ENCODE measurements at places on chromosomes 7 and 10. TPM values are rescaled to one million over a fixed set of nuclear protein-coding genes. Genes with fewer than 3 reads are reported as not detected.

The CCM2 gene
- 163 TPM for polyA plus RNA-seq

The ZNF32 gene
- 80.8 TPM for polyA plus RNA-seq

The GIMAP1 gene
- polyA plus RNA-seq, result 48.4 TPM

The VAX1 gene
- polyA plus RNA-seq, result not detected

The AOAH gene
- polyA plus RNA-seq, result 1.5 TPM

The SPDYE8 gene
- not detected for polyA plus RNA-seq

Data from CD4-positive, CD25-positive, alpha-beta regulatory T cell (primary cell).